ENCODE measurements at places on chromosomes 5 and 9.

DNA sequence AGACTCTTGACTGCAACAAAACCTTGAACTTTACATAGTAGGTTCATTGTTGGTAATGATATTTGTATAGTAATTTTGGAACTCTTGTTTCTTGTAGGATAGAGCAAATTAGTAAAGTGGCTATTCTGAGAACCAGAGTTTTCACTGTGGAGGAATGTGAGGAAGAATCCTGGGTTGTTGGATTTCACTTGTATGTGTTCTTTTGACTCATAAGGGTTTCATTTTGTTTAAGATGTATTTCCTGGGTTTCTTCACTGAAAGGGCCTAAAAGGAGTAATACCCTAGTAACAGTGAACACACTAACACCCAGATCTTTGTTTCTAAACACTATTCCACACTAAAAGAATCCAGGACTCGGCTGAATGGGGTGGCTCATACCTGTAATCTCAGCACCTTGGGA lies 20.1 kb downstream of the TTC1 start:
- DNase-seq = no peak

DNA sequence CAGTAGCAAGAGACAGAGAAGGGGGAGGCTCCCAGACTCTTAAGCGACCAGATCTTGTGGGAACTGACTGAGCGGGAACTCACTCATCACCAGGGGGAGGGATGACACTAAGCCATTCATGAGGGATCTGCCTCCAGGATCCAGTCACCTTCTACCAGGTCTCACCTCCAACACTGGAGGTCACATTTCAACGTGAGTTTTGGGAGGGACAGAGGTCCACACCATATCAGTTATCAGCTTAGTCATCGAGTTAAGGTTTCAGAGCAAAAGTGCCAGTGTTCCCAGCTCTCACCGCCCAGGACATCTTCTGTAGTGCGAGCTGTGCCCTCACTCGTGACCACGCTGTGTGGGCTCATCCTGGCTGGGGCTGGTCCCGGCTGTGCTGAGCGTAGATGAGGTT lies 98.7 kb upstream of the CACNA1B start:
- DNase-seq = peak; percentile 71

GRCh38 chr5:77282337-77283027 lies 72.0 kb downstream of the PDE8B start:
- DNase-seq = no peak

DNA sequence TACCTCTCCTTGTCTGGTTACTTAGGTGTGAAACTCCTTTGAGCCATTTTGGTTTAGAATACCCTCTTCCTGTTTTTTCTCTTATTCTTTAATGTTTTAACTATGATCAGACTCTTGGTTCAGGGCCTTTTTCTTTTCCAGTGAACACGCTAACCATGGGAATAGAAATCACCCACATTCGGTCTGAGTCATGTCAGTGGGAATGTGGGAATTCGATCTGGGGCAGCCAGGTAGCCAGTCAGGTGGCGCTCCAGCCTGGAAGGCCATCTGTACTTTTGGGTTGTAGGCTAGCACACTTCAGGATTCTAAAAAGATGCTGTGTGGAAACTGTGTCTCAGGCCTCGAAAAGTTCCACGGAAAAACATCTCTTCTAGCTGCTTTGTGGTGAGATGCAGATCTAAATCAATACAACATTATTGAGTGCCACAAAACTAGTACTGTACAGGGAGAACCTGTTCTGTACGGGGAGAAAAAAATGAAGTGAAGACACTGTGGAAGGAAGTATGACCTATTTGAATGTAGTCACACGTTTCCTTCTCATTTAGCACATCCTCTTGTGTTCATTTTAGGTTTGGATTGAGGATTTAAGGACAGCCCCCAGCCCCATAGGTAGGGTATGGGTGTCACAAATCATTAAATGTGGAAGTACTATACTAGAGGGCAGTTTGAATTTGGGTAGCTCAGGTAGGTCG lies 36.4 kb downstream of the SNX30 start:
- DNase-seq = no peak

DNA sequence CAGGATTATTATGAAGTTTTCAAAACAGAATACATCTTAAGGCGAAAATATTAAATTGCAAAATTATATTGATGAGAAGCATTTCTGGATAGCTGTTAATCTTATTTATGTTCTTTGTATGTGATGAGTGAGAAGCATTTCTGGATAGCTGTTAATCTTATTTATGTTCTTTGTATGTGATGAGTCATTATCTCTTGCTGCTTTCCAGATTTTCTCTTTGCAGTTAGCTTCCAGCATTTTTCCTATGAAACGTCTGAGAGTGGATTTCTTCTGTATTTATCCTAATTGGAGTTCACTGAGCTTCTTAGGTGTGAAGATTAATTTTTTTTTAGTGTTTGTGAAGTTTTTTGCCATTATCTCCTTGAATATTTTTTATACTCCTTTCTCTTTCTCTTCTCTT lies 8.2 kb downstream of the TMEM232 start:
- DNase-seq = no peak

- no peak for DNase-seq
Measured at GRCh38 chr9:81116340-81117137, 572.8 kb downstream of the TLE1 start.

DNA sequence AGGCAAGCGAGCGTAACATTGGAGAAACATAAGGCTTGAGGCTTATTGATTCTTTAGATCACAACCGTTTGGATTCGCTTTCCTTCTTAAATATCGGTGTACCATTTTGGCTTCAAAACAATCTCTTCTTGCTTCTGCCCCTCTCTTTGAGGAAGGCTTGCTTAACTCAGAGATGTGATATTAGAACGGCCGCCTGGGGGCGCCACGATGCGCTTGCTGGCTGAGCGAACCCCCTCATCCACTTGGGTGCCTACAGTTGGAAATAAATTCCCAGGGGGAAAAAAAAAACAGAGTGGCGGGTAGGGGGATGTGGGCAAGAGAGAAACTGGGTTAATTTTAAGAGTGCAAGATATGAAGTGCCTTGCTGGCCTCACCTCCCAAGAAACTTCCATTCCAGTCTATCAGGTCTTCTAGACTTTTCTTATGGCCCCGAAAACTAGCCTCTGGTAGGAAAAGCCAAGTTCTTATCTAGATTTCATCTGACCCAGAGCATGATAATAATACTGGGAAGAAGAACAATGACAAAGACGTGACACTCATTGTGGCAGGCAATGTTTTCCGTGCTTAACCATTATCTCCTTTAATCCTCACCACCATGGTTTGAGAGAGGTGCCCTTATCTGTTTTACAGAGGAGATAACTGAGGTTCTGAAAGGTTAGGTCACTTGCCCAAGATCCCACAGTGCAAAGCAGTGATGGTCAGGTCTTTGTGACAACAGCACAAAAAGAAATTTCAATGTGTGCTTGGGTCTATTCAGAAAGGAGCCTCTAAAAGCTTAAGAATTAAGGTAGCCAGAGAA lies 115.8 kb downstream of the DPYSL3 start:
- DNase-seq = no peak

DNA sequence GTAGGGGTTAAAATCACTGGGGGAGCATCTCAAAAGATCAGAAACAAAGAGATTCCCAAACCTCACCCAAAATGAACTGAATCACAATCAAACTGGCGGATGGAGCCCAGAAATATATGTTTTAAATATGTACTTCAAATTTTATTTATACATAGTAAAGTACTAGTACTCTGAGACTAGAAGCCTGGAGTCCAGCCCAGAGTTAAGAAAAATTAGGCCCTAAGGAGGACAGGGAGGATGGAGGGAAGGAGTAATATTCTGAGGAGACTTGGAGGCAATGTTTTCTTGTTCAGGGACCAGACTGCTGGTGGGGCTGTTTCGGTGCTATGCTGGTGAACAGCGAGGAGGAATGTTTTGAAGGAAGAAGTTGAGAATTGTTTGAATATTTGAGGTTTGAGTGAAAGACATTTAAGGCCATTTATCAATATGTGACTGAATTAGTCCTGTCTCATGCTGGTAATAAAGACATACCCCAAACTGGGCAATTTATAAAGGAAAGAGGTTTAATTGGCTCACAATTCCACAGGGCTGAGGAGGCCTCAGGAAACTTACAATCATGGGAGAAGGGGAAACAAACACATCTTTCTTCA lies 552.4 kb upstream of the DAB2 start:
- no peak for DNase-seq

GRCh38 chr5:121171834-121172233 lies 679.8 kb upstream of the FTMT start:
- DNase-seq = no peak

- no peak for DNase-seq
Measured at GRCh38 chr9:106127776-106128175, 433.4 kb downstream of the TMEM38B start.

DNA sequence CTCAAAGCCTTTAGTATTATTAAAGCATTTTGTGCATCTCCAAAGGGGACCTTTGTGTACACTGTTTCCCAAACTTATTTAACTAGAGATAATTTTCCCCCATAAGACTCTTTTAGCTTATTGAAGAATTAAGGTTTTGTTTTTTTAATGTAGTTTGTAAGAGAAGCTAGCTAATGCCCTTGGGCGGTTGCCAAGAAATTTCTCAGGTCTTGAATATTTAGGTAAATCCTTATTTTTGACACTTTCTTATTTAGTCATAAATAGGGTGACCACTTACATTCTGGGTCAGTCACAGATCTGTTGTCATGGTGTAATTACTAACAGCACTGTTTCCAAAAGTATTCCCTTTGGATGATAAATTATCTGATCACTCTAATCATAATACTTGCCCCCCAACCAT lies 27.2 kb downstream of the TNFAIP8 start:
- no peak for DNase-seq

Data from chondrocyte (in vitro differentiated cells).